Uterus (tissue), 4 donors: ENCODE measurements at places on chromosomes 12 and 14. TPM values are rescaled to one million over a fixed set of nuclear protein-coding genes. Genes with fewer than 3 reads are reported as not detected.

GRCh38 chr14:61756135-61756534 lies 6.1 kb upstream of the SNAPC1 start:
- DNase-seq: no peak

DNA sequence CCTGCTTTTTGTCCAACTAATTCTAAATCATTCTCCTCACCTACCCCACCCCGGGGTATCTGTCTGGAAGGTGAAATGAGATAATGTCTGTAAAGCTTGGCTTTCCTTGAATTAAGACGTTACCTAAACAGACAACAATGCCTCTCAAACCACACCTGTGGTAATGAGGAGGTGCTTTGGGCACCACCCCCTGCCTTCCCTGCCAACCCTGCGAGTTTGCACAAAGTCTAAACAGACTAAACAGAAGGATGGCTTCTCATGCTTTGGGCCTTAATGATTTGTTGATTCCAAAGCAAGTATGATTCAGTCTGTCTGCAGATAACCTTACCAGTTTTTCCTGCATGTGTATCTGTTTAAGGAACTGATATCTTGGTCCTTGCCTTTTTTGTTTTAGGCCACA lies 82.4 kb downstream of the ZFC3H1 start:
- DNase-seq: no peak

DNA sequence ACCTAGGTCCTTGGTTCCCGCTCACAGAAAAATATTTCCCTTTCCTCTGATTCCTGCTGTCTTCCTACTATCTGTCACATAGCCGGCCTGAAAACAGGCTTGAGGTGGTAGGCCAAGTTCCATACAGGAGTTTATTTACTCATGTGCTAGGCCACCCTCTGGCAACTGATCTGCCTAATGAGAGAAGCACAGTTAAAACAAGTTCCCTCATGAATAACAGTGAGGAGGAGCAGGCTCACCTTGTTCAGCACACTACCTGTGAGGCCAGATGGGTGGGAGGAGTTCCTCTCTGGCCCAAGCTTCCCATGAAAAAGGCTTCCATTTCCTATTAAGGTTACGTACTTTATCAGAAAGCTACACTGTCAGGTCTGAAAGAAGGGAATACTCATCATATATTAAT lies 206.0 kb downstream of the MYRFL start:
- no peak for DNase-seq

BBOF1 gene
- 14.1 TPM for total RNA-seq

- no peak for DNase-seq
Measured at GRCh38 chr12:77724367-77724957, 106.2 kb upstream of the NAV3 start.

EPYC gene
- total RNA-seq: not detected

DNA sequence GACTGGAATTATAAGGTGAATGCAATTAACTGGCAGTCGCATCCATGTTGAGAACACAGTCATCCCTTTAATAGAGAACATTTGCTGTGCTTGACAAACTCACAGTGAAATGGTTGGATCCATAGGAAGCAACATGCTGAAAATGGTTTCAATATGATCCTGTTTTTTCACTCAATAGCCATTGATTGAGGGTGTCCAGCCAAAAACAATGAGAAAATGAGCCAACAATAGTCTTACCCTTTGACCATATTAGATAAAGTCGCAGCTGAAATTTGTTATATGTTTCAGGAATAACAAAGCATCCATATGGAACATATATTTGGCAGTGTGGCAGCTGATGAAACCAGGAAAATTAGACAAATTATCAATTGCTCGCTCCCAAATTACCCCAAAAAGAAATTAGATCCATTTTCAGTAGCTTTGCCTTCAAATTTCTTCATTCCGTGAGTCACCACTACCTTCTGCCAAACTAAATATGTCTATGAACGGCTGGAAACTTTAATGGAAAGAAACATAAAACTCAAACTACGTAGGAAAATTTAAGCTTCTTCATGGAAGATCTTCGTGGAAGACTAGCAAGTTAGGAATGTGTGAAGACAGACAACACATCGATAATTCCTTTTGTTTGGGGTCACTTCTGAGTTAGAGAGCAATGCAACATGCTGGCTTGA lies 17.4 kb downstream of the IGF1 start:
- DNase-seq: no peak

C1RL gene
- total RNA-seq: 15.4 TPM

NKX2-1 gene
- not detected for total RNA-seq

DNA sequence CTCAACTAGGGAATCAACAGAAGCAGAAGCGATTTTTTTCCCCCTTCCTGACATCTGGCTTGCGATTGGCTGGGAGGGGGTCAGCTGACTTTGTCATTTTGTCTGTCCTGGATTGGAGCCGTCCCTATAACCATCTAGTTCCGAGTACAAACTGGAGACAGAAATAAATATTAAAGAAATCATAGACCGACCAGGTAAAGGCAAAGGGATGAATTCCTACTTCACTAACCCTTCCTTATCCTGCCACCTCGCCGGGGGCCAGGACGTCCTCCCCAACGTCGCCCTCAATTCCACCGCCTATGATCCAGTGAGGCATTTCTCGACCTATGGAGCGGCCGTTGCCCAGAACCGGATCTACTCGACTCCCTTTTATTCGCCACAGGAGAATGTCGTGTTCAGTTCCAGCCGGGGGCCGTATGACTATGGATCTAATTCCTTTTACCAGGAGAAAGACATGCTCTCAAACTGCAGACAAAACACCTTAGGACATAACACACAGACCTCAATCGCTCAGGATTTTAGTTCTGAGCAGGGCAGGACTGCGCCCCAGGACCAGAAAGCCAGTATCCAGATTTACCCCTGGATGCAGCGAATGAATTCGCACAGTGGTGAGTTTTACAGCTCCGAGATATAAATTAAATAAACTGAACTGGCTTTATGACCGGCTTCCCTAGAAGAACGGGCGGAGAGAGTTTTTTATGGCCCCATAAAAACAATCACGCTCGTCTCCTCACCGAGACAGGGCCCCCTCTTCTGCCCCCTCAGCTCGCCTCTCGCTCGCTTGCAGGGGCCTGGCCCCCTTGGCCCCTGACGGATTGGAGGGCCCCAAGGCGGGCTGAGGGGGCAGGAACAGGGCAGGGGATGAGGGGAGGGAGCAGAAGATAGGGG lies at the start of gene HOXC6:
HOXC6 (plus strand) TSS at position 127 of the 888 bp plus-strand sequence; CDS start at position 209, 82 bp downstream.
- no peak for DNase-seq

- DNase-seq: no peak
Measured at GRCh38 chr12:40947797-40948196, 240.3 kb upstream of the PDZRN4 start.

KERA gene
- not detected for total RNA-seq

GRCh38 chr12:50695961-50696360 lies 67.9 kb upstream of the ATF1 start:
- no peak for DNase-seq

DNA sequence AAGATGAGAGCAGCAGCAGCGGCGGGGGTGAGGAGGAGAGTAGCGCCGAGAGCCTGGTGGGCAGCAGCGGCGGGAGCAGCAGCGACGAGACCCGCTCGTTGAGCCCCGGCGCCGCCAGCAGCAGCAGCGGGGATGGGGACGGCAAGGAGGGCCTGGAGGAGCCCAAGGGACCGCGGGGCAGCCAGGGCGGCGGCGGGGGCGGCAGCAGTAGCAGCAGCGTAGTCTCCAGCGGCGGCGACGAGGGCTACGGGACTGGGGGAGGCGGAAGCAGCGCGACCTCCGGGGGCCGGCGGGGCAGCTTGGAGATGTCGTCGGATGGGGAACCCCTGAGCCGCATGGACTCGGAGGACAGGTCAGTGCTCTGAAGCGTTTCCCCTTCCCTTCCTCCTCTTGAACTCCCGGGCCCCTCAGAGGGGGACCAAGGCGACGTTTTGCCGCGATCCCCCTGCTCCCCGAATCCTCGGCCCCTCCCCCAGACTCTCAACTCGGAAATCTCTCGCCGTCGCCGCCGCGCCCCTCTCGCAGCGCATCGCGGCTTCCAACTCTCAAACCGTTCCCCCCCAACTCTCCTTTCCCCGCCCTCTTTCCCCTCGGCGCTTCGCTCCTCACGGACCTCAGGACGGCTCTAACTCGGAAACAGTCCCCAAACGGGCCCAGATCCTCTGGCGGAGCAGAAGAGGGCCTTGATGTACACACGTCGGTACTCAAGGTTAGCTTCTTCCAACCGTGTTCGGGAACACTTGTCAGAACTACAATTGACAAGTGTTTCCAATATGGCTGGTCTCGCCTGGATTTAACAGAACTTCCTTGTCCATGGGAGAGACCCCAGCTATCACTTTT lies 947 bp downstream of the AEBP2 start:
- peak; percentile 59 for DNase-seq

GRCh38 chr12:101866615-101867373 lies 10.6 kb upstream of the DRAM1 start:
- no peak for DNase-seq

DNA sequence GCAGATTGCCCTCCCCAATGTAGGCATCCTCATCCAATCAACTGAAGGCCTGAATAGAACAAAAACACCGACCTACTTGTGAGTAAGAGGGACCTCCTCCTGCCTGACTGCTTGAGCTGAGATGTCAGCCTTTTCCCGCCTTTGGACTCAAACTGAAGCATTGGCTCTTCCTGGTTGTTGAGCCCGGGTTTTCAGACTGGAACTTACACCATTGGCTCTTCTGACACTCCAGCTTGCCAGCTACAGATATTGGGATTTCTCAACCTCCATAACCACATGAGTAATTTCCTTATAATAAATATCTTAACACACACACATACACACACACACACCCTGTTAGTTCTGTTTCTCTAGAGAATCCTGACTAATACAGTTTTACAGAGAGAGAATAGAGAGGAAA lies 173.4 kb upstream of the NTF3 start:
- DNase-seq: no peak

- DNase-seq: no peak
Measured at GRCh38 chr12:24943947-24944600, 4.8 kb downstream of the BCAT1 start.

DNA sequence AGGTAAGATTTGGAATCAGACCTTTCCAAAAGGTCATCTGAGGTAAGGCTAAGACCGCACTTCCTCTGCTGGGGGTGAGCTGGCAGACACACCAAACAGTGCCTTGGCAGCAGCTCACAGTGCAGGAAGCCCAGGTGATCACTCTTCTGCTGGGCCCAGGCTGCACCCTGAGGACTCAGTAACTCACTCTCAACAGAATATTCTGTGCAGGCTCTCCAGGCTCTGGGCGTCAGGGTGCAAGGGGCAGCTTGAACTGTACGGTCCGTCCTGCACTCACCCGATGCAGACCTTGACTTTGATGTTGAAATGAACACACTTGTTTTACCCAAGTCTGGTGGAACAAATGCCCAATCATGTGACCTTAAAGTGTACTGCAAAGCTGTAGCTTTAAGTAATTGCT lies 6.0 kb downstream of the ALKBH2 start:
- no peak for DNase-seq

SOX5 gene
- 17.9 TPM for total RNA-seq
